Activated T-helper 1 cell treated with anti-CD3 and anti-CD28 coated beads, Interleukin-2, amount 50 U/mL, for 16 hours (primary cell): ENCODE measurements at places on chromosomes 13 and 19.

DNA sequence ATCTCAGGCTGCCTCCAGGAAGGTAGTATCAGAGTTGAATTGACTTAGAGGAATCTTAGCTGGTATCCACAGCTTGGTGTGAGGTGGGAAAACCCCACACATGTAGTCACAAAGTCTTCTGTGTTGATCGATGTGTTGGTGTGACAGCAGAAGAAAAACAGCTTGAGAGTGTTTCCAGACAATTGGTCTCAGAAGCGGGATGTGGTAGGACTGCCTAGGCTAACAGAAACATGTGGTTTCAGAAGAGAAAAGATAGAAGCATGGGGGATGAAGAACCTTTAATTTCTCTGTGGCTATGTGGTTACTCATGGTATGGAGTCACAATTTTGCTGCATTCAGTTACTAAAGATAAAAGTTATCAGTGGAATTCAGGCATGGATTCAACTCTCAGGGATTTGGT lies 134.7 kb upstream of the SLITRK5 start:
- DNase-seq = no peak

DNA sequence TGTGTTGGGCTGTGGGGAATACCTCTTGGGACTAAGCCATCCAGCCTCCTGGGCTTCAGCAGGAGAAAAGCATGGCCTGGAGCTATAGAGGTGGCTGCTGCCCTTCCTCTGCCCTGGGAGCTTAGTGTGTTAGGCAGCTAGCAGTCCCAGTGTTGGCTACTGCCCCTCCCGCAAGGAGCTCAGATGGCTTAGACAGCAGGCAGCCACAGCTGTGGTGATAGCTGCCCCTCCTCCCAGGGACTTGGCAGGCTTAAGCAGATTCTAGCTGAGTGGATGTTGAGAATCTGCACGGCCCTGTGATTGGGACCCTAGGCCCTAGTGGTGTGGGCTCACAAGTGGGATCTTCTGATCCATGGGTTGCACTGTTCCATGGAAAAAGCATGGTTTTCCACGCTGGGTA lies 264.5 kb downstream of the TDRD3 start:
- no peak for DNase-seq

GRCh38 chr19:40619333-40620160 lies 18.4 kb downstream of the LTBP4 start:
- DNase-seq = no peak

DNA sequence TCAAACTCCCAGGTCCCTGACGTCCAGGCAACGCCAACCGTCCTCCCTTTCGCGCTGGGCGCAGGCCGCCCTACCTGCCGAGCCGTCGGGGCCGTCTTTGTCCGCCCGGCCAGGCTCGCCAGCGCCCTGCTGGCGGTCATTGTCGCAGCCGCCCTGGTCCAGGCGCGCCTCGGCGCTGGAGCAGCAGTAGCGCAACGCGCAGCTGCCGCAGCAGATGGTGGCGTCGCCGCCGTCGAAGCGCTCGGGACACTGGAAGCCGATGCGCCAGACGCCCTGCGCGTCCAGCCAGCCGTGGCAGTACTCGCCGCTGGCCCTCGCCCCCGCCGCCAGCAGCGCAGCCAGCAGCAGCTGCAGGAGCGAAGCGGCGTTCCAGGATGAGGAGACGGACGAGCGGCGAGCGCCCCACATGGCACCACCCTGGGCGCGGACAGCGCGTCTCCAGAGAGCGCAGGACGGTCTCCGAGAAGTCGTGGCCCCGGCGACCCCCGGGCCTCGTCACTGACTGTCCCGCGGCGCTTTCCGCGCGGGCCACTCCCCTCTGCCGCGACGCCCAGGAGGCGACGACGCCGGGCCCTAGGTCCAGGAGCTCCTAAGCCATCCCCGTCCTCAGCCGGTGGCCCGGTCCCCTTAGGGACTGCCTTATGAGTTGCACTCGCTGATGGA lies 1.1 kb downstream of the SHISA2 start:
- no peak for DNase-seq

- DNase-seq = no peak
Observed at GRCh38 chr13:44131069-44131614, 242.5 kb upstream of the SERP2 start.

- DNase-seq = no peak
Observed at GRCh38 chr13:26497968-26498511, 59.4 kb upstream of the WASF3 start.

- DNase-seq = no peak
Observed at GRCh38 chr13:109906976-109907375, 120.6 kb upstream of the IRS2 start.

DNA sequence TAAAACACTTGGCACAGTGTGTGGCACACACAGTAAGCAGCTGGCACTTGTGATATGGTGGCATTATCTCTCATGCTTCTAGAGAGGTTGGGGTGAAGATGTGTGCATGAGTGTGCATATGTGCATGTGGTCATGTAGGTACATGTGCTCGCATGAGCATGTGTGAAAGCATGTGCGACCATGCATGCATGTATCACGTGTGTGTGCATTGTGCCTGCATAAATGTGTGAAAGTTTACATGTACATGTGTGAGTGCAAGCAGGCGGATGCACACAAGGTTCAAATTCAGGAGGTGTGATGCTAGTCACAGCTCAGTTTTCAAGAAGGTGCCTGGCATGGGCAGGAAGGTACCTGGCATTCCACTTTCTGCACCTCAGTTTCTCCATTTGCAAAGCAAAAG lies 59.0 kb upstream of the UQCRFS1 start:
- no peak for DNase-seq

- no peak for DNase-seq
Observed at GRCh38 chr13:109403012-109403421, 383.4 kb downstream of the IRS2 start.

DNA sequence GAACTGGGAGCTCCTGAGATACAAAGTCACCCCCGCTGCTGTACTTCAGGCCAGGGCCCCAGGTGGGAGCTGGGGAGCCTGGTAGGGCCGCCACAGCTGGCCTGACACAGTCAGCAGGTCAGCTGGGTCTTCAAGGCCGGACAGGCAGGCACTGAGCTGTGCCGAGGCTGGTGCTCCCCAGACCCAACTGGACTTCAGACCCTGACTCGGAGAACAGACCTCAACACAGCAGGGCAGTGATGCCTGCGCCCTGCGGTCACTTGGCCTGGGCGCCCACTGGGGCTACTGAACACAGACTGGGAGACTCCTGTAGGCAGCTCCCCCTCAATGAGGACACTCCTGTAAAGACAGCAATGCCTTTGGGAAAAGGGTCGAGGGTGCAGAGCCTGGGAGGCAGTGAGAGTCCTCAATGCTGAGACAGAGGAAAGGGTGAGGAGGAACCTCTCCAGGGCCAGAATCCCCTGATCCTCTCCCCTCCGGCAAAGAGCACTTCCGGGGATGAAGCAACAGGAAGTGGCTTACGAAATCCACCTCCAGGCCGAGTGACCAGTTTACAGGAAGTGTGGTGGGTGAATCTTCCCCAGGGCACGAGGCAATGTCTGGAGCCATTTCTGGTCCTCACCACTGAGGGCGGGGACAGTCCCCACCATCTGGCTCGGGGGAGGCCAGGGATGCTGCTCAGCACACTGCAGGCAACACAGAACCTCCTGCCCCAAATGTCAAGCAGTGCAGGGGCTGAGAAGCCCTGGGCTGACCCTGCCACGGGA lies 40.8 kb upstream of the ISYNA1 start:
- DNase-seq = no peak

GRCh38 chr19:35110974-35111373 lies 4.6 kb upstream of the FXYD3 start:
- no peak for DNase-seq

DNA sequence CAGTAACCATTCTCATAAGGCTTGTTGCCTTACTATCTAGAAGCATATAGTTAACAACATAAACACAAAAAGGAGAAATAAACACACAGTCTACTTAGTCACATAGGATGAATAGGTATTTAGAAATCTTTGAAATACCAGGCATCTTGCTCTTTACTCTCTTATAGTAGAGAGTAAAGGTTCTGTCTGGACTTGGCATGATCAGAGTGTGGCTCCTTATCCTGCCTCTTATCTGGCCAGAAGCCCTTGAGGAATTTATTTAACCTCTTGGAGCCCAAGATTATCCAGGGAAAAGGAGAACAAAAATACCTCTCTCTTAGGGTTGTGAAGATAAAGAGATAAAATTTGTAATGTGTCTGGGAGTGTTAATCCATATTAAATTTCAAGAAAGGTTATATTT lies 100.2 kb upstream of the MBNL2 start:
- DNase-seq = no peak

DNA sequence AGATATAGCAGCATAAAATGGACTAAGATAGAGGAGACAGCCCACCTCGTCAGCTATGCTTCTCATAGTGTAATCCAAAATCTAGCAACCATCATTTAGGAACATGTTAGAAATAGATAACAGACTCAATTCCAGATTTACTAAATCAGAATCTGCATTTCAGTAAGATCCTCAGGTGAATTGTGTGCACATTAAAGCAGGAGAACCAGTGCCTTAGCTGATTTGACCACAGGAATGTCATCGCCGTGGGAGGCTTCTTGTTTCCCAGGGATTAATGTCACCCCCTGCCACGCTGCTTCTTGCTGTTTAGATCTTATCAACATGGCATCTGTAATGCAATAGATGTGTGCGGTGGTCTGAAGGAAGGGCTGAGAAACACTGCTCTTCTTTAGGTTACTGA lies 84.0 kb downstream of the GPC5 start:
- DNase-seq = no peak

GRCh38 chr13:39599012-39599411 lies 4.0 kb downstream of the LHFPL6 start:
- DNase-seq = no peak

DNA sequence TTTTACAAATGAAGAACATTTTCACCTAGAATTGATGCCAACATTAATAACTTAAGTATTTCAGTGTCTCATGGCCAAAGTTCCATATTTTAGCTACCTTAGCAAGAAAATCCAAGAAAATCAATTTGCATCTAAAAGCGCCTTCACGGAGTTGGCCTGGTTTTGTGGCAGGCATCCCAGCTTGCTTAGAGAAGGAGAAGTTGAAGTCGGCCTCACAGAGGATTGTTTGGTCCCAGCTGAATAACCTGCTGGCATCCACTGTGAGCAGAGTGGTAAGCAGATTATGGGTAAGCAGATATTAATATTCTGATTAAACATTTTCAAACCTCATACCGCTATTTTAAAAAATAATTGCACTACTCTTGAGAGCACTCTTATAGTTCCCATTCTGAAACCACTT lies 62.3 kb upstream of the STARD13 start:
- DNase-seq = no peak

DNA sequence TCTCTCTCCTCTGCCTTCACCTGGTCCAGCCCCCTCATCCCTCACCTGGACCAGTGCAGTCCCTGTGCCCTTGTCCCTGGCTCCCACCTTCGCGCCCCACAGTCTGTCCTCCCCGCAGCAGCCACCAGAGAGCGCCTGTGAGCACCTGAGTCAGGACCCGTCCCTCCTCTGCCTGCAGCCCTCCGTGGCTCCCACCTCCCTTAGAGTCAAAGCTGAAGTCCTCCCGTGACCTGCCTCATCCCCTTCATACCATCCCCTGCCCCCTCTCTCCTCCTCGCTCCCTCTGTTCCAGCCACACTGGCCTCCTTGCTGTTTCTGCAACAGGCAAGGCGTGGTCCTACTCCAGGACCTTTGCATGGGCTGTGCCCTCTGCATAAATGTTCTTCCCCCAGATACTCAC lies 10.3 kb downstream of the CELF5 start:
- no peak for DNase-seq

GRCh38 chr13:98479496-98480003 lies 97.4 kb downstream of the STK24 start:
- DNase-seq = no peak

DNA sequence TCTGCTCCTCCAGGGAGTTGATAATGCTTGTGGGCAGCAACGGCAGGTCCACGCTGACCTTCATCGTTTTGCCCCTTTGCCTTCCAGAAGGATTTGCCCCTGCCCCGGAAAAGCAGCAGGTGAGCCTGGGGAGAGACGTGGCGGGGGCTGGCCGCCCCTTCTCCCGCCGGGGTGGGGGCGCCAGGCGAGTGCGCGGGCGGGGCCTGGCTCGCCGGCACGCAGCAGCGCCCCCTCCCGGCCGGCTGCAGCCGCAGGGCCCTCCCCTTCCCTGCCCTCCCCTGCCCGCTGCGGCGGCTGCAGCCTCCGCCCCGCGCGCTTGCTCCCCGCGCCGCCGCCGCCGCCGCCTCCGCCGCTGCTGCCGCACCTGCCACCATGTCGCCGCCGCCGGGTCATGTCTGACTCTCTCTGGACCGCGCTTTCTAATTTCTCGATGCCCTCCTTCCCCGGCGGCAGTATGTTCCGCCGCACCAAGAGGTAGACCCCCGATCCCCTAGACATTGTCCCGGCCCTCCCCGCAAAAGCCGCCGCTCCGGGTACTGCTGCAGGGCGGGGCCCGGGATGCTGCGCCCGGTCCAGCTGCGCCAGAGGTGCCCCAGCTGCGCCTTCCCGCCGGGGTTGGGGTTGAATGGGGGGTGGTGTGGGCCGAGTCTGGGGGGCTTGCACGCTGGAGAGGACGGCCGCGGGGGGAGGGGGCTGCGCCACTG lies at the start of gene MAST1:
TSS of gene MAST1 (plus strand) at position 334 of the 704 bp plus-strand sequence. CDS start at position 392, 58 bp downstream.
- no peak for DNase-seq

DNA sequence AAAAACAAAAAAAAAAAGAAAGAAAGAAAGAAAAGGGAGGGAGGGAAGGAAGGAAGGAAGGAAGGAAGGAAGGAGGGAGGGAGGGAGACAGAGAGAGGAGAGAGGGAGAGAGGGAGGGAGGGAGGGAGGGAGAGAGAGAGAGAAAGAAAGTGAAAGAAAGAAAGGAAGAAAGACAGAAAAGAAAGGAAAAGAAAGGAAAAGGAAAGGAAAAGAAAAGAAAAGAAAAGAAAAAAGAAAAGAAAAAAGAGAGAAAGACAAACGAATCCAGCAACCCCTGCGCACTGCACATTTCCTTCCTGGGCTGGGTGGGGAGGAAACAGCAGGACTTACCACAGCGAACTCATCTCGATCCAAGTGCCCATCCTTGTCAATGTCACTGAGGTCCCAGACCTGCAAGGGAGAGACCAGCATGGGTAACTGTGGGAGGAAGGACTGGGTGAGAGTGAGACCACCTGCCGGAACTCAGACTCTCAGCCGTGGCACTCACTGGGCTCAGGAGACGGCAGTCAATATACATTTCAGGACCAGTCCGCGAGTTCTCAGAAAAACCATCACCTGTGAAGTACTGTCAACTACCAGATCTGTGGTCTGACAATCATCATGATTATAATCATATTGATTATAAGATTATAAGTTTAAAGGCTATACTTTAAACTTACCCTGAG lies 43.3 kb downstream of the EPS15L1 start:
- no peak for DNase-seq

DNA sequence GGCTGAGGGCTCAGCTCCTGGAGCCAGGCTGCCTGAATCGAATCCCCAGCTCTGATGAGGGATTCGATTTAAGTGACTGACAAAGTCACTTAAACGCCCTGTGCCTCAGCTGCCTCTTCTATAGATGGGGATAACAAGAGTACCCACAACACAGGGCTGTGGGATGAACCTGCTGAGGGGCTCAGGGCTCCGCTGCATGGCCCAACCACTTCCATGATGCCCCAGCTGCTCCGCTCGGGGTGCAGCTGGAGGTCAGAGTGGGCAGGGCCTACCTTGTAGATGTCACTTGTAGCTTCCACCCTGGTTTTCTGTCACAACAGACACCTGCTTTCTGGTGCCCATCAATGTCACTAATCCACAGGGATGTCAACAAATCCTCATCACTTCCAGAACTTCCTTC lies 39.2 kb downstream of the STK24 start:
- no peak for DNase-seq
